ENCODE measurements at places on chromosomes 4 and X.

GRCh38 chr4:963276-964225 lies 9.8 kb downstream of the DGKQ start:
- DNase-seq, result no peak

GRCh38 chrX:134000260-134001245 lies 15.2 kb upstream of the GPC3 start:
- DNase-seq, result no peak

- no peak for DNase-seq
Measured at GRCh38 chr4:136742333-136742732, 790.0 kb downstream of the PCDH18 start.

GRCh38 chrX:118530219-118530911 lies 34.8 kb downstream of the DOCK11 start:
- DNase-seq, result no peak

- no peak for DNase-seq
Measured at GRCh38 chr4:168488869-168489274, 8.0 kb upstream of the PALLD start.

DNA sequence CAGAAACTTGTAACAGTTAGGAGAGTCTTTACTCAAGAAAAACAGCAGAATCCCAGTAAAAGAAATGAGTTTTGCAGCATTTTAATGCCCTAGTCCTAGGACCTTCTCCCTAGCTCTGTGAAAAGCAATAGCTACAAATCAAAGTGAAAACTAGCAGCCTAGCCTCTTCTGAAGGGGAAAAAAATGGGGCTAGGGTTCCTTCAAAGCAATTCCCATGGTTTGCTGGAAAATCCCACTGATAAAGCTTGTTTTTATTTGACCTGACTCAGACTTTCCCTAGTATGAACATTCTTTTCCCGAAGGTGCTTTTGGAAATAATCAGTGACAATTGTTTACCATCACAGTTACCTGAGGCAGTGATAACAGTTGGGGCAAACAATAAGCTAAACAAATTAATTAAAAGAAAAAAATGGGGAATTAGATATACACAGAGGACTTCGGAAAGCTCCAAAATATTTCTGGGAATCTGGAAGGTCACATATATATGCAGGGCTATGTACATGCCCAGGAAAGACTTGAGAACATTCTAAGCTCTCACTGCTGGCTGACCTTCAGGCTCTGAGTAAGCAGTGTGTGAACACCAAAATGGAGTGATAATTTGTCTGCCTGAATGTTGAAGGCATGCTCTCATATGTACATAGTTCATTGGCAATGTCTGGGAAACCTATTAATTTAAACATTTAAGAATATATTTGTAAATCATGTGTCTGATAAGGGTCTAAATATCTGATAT lies 285.9 kb downstream of the KCTD8 start:
- DNase-seq, result no peak

- no peak for DNase-seq
Measured at GRCh38 chr4:154310578-154310977, 181.0 kb downstream of the DCHS2 start.

GRCh38 chr4:184416913-184417734 lies 57.2 kb downstream of the IRF2 start:
- no peak for DNase-seq

DNA sequence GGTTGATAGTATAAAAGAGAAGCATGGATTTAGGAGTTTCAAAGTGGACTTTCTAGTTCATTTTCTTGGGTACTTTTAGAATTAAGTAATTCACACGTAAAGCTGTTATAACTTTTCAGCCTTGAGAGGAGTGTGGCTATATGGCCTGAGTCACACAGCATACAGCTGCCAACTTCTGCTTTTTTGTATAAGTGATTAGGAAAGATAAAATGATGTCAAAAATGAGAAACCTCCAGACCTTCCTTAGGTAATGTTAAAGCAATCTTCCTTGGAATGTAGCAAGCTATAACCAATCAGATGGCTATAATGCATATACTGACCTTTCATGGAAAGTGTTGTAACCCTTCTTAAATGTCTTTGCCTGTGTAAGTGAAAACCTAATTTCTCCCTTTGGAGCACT lies 39.2 kb downstream of the RAB40AL start:
- DNase-seq, result no peak

Measured in DMS153 (cell line).